ENCODE measurements at places on chromosomes 3 and 15.

GRCh38 chr3:33636125-33636850 lies 81.8 kb downstream of the CLASP2 start:
- no peak for DNase-seq

GRCh38 chr3:41405466-41405865 lies 206.2 kb downstream of the CTNNB1 start:
- DNase-seq, result no peak

GRCh38 chr3:126216416-126216815 lies 36.0 kb upstream of the ALDH1L1 start:
- no peak for DNase-seq

DNA sequence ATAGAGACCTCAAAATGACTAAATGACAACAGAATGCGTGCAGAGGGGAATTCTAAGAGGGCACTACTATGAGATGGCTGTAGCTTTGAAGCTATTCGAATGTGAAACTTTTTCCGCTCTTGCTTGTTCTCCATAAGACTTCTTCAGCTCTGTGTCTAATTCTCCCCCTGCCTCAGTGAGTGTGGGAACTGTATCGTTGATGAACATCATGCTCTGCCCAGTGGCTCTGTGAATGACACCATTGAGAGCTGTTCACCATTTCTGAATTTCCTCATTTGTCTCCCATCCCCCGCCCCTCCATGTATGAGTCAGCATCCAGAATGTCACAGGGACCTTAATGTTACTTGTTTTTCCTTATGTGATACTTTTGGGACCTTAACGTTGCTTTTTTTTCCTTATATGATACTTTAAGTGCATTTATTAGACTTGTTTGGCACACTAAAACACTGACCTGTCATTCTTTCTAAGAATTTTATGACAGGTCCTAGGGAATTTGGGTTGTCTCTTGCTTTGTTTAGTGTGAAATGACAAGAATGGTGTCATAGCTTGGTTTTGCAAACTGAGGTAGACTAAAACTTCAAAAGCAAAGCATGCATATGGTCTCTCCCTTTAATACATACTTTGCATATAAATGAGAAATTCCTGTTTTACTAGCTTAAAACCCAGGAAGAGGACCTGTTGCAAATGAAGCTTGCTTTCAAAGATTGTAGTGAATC lies 99.6 kb downstream of the FNDC3B start:
- DNase-seq, result no peak

DNA sequence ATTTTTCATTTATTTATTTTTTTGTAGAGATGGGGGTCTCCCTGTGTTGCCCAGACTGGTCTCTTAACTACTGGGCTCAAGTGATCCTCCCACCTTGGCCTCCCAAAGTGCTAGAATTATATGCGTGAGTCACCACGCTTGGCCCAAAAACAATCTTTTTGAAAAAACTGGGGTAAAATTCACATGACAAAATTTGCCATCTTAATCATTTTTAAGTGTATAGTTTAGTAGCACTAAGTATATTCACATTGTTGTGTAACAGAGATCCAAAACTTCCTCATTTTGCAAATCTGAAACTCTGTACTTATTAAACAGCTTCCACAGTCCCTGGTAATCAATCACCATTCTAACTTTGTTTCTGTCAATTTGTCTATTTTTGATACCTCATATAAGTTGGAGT lies 5.2 kb downstream of the SNX1 start:
- no peak for DNase-seq

Measured in stimulated activated CD4-positive, alpha-beta T cell treated with anti-CD3 and anti-CD28 coated beads, TNF-alpha, amount 100 ng/mL, for 4 hours (primary cell).